ENCODE measurements at places on chromosomes 1 and 21. TPM values are rescaled to one million over a fixed set of nuclear protein-coding genes. Genes with fewer than 3 reads are reported as not detected.

The RHD gene
- total RNA-seq: not detected

The DIRAS3 gene
- total RNA-seq: 48.4 TPM

The TCEA3 gene
- 2.5 TPM for total RNA-seq

The RXRG gene
- total RNA-seq: under 0.01 TPM

The SPATA46 gene
- total RNA-seq: not detected

The COL8A2 gene
- total RNA-seq: 0.24 TPM

The CFHR4 gene
- not detected for total RNA-seq

The OSCP1 gene
- 10.5 TPM for total RNA-seq

The FALEC gene
- not detected for total RNA-seq

The S100A5 gene
- not detected for total RNA-seq

The ODR4 gene
- 9.8 TPM for total RNA-seq

The SLC9A1 gene
- 18.6 TPM for total RNA-seq

The PRDM16 gene
- total RNA-seq: 0.65 TPM

The PPFIA4 gene
- 12.5 TPM for total RNA-seq

The TCHHL1 gene
- total RNA-seq: not detected

The GSTM1 gene
- not detected for total RNA-seq

The HPCA gene
- total RNA-seq: not detected

The PTPN7 gene
- total RNA-seq: not detected

The EXOSC10 gene
- 40.1 TPM for total RNA-seq

The GREM2 gene
- total RNA-seq: not detected

The TPTE gene
- total RNA-seq: not detected

The CLCNKB gene
- total RNA-seq: not detected

The APH1A gene
- 113 TPM for total RNA-seq

The WDR3 gene
- total RNA-seq: 12.2 TPM

Measured in epithelial cell of alveolus of lung (primary cell).